Stimulated activated effector memory CD8-positive, alpha-beta T cell treated with anti-CD3 and anti-CD28 coated beads, Interleukin-12 subunit alpha, Interleukin-12 subunit beta, amount 100 ng/mL, for 72 hours (primary cell): ENCODE measurements at places on chromosomes 12 and 14.

GRCh38 chr12:97594236-97595088, 131.9 kb downstream of the RMST start:
- no peak for DNase-seq

GRCh38 chr14:82432301-82433105, 898.9 kb upstream of the SEL1L start:
- DNase-seq = no peak

GRCh38 chr14:74978416-74978947, 23.1 kb upstream of the PGF start:
- no peak for DNase-seq

DNA sequence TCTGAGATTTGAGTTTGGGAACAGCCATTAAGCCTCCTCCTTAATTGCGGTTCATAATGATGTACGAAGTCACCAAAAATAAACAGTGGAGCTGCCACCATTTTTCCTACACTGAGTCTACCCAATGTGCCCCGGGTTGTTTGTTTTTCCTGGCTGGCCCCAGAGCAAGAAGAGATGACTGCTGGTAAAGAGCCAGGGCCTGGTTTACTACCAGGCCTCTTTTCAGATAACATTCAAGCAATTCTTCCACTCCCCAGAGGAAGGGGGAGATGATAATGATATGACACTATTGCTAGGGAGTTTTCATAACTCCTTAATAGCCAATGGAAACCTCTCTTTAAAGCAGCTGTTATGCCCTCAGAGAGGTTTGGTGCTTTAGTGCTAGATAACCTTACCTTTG, 42.3 kb downstream of the BRAP start:
- DNase-seq = no peak

DNA sequence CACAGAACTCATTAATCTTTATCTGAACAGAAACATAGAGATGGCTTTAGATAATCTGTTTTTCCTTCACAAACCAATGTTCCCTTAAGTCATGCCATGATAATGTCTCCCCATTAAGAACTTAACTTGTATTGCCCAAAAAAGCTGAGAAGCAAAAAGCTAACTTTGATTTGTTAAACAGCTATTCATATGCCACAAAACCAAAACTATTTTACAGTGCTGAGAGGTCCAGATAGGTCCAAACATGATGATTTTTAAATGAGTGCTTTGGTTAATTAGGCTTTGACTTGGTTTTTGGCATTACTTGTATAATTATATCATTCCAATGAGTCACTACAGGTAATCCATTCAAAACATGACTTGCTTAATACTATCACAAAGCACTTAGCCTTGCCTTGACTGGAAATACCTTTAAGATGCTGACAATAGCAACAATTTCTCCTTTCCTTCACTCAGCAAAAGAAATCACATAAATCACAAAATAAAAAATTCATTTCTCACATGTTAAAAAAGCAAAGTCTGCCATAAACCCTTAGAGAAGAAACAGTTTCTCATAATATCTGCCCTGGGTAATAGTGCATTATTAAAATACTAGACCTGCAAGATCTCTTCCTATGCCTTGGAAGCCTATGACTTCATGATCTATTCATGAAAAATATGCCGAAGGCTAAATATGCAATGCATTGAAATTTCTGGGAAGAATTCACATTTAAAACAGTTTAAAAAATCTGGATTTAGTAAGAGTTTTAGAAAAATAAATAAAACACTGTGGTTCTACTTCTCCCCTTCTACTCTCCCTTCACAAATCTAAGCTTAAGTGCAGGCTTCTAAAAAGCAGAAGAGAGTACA, 52.0 kb upstream of the SAV1 start:
- no peak for DNase-seq

- DNase-seq = no peak
Observed at GRCh38 chr12:52054231-52054832, 3.1 kb downstream of the NR4A1 start.

GRCh38 chr12:87660291-87660690, 368.9 kb downstream of the C12orf50 start:
- no peak for DNase-seq
